GM03348 (cell line): ENCODE measurements at places on chromosomes 2 and 18.

GRCh38 chr18:48061781-48062570 lies 131.5 kb upstream of the SMAD2 start:
- DNase-seq: no peak

DNA sequence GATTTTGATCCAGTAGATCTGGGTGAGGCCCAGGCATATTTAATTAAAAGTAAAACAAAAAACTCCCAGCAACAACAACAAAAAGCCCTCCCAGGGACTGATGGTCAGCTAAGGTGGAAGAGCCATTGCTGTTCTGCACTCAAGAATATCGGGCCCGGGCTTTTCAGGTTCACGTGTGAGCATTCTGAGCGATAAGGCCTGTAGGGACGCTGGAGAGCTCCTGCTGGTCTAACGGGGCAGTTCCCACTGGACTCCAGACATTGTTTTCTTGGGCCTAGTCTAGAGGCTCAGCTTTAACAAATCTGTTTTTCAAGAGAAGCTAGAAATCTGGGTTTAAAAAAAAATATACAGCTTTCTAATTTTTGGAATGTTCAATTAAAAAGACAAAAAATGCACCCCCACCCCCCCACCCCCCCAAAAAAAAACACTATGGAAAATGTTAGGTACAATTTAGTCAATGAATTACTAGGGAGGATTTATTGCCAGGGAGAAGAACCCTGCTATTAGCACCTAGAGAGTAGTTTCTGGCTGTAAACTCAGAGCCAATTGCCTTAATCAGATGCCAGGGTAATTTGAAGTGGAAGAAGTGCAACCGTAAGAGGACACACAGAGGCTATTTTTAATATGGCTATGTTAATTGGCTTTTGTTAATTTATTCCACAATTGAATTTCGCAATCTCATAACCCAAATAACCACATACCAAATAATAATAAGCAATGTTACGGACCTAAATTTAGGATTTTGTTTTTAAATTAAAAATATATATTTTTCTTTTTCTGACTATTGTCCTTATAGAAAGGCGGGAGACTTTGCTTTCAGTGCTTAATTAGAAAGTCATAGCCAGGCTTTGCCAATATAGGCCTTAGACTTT lies 78.9 kb downstream of the MAP4K4 start:
- no peak for DNase-seq

GRCh38 chr18:43571078-43571689 lies 293.9 kb upstream of the SYT4 start:
- peak; percentile 45 for DNase-seq

DNA sequence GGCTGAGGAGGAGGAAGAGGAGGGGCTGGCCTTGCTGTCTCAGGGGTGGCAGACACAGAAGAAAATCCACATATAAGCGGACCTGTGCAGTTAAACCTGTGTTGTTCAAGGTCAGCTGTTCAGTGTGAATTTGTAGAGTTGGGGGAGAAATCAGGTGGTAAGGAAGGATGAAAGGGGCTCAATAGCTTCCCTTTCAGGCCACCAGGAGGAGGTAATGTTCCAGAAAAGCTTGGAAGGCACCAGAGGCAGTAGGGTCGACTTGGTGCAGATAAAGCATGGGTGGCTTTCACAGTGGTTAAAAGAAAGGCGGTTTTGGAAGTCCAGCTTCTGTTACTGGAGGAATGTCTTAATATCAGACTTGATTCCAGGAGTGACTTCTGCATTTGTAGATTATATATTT lies 167.4 kb downstream of the THSD7B start:
- peak; percentile 69 for DNase-seq

GRCh38 chr2:118786746-118787145 lies 60.7 kb downstream of the EN1 start:
- DNase-seq: no peak

GRCh38 chr2:108412995-108413710 lies 35.4 kb downstream of the SULT1C4 start:
- peak; percentile 23 for DNase-seq

DNA sequence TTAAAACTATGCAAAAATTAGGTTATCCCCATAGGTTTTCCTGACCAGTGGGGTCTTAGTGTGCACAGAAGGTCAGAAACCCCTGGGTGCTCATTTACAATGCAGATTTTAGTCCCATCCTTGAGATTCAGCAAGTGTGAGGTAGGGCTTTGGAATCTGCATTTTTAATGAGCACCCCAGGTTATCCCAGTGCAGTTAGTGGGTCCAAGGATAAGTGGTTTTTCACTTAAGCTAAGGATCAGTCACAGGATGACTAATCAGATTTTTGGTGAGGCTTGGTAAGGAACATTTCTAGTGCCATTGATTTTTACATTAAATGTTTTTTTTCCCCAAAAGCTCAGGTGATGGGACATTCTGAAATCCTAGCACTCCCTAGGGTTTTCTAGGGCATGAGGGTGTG lies 50.7 kb upstream of the MGAT5 start:
- DNase-seq: no peak

DNA sequence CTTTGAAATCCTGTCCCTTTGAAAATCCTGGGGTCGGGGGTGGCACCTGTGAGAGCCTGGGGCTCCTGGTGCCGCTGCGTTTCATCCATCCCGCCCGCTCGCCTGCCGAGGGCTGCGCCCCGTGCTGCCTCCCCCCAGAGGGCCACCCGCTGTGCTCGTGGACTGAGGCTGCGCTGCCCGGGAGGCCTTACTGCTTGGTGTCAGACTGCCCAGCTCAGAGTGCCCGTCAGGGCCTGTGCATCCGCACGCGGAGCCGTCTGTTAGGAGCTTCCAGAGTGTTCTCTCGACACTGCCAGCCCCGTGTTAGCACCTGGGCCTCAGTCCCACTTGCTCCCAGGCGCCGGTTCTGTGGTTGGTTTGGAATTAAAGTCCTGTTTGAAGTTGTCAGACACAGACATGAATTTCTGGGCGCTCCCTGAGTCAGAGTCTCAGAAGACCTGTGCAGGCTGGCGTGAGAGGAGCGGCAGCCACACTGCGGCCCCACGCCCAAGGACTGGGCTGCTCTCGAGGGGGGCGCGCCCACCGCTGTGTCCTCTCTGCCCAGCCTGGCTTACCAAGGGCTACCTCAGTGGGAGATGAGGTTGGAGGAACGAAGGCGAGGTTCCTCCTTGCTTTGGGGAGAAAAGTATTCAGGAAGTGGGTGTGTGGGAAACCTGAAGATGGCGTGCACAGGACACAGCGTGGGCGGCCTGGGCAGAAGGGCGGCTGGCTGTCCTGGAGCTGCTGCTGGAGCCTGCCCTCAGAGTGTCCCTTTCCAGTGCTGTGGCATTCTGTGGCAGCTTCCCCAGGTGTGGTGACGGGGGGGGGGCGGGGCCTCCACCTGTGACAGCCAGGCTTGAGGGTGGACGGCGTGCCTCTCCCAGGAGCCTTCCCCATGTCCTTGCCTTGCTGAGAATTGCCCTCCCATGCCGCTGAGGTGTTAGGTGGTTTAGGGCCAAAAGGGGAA lies 14.1 kb downstream of the DTYMK start:
- DNase-seq: no peak

DNA sequence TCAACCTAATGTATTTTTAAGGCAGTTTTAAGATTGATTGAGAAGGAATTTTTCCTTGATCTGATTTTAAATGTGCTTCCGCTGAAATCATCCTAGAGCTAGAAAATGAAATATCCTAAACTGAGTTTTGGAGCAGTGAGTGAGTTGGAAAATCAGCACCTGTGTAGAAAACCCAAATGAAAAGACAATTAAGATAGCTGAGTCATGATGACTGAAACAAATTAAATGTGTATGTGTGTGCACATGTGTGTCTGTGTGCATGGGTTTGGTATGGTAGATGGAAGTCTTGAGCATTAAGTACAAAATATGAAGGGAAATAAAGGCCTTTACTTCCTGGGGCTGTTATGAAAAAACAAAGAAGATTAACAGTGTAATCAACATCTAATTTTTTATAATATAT lies 394.6 kb upstream of the MAP2 start:
- DNase-seq: no peak

DNA sequence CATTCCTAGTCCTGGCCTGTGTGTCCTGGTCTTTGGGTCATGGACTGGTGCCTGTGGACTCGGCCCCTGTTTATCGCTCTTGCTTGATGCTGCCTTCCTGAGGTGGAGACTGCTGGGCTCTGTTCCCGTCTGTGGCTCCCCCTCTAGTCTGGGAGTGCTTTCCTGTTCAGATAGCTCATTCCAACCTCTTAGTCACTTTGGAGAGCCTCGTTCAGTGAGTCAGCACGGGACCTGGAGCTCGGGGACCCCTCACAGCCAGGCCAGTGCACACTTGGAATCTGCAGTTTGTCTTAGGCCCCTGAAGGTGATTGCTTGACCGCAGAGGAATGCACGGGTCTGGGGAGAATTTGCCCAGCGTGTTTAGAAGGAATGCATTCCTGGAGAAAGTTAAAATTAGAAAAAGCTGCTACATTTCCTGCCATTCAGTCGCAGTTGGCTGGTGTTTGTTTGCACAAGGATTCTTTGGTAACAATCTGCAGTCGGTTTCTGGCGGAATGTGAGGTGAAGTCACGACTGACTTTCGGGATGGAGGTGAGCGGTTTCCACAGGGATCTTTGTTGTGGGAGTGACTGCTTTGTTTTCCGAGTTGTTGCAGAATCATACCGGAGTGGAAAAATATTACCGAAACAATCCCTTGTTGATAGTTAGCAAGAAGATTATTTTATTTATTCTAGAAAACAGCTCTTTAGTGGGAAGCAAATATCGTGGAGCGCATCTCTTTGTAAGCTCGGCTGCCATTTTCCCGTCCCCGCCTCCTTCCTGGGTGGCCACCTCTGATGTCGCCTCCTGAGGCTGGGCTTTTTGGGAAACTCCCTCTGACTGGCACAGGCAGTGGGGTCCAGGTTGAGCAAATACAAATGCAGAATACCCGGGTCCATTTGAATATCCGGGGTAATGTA lies 29.6 kb downstream of the SH3BP4 start:
- DNase-seq: peak; percentile 95

DNA sequence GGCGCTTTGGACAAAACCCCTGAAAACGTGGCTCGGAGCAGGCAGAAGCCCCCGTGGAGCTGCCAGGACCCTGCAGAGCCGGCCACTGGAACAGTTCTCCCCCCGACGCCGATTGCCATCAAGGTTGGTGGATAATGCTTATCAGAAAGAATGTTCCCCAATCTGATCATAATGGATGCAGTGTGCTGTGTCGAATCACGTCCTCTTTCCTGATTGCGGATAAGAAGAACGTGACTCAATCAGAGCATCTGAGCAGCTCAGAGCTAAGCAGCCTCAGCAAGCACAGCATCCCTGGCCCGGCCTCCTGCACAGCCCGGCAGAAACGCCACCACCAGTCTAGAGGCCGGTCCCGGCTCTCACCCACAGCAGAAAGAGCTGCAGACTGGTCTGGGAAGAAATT lies 488.0 kb downstream of the EIPR1 start:
- no peak for DNase-seq

DNA sequence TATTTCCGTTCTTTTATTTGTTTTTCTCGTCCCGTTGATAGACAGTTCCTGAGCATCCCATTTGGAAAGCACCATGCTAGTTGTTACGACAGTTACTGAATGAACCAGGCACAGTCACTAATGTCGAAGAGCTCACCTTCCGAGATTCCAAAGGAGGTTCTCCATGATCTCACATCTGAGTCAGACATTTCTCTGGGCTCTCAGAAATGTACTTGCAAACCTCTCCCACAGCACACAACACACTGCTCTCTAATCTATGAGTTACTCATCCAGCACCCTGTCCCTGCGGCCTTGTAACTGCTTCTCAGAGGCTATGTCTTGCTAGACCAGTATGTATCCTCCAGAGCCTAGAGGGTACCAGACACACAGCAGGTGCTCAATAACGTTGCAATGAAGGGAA lies 174.7 kb downstream of the DNER start:
- no peak for DNase-seq

- no peak for DNase-seq
These were observed 6.2 kb downstream of the PKDCC start for GRCh38 chr2:42053791-42054701.

DNA sequence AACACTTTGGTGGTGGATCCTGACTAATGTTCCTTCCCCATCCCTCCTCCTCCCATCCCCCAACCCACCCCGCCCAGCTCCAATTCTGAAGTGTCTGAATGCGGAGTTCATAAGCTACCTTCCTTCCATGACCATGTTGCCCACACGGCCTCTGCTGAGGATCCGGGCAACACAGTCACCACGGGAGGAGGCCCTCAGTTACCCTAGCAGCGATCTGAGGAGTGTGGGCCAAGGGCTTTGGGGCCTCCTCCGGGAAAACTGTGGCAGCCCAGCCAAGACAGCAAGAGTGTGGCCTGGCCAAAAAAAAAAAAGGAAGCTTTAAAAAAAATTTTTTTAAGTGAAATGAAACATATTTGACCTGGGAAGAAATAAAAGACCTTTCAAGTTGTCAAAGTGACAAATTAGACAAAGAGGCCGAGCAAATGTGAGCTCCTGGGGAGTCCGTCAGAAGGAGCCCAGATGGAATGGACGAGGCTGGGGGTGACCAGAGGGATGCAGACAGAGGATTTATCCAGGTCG lies 169.0 kb upstream of the PKDCC start:
- no peak for DNase-seq

GRCh38 chr2:236962816-236963215 lies 122.9 kb upstream of the COPS8 start:
- DNase-seq: no peak

- DNase-seq: peak; percentile 46
These were observed 565.5 kb upstream of the CHAC2 start for GRCh38 chr2:53202063-53202462.

- DNase-seq: peak; percentile 2
These were observed 333.1 kb upstream of the VWC2L start for GRCh38 chr2:214077727-214078126.

GRCh38 chr2:17313261-17313660 lies 205.0 kb downstream of the RAD51AP2 start:
- DNase-seq: no peak

DNA sequence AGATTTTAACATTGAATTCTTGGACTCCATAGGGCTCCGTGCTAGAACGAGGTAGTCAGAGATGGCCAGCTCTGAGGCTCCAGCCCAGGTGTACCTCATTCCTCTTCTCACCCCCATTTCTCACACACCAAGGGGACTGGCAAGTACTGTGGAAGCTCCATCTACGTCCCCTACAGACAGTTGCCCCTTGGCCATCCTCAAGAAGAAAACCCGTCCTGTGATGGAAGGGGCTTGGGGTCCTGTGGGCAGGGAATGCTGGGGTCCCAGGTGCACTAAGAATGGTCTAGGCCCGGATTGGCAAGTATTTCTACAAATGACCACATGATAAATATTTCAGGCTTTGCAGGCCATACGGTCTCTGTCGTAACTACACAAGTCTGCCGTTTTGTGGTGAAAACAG lies 110.3 kb downstream of the PDCL3 start:
- no peak for DNase-seq

GRCh38 chr2:41924709-41925408 lies 123.0 kb upstream of the PKDCC start:
- DNase-seq: no peak

- DNase-seq: no peak
These were observed 63.0 kb downstream of the RHBDD1 start for GRCh38 chr2:226898897-226899296.

- no peak for DNase-seq
These were observed 38.9 kb downstream of the DHRS9 start for GRCh38 chr2:169108099-169108884.

DNA sequence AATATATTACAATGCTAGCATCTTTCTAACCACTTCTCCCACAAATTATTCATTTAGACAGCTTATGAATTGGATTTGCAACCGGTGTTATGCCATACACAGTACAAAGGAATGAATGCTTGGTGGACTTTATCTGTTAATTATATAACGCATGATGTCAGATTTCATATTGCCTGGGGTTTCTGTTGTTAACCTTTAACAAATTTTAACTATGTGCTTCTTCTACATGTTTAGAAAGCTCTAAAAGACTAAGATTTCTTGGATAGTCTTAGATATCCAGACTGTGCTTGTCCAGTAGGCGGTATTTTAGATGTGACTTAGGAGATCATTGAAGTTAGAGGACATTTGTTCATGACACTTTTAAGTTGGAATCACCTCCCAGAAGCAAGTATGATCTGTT lies 976.3 kb downstream of the TMEM182 start:
- DNase-seq: no peak
